ENCODE measurements at places on chromosomes 4 and X.

DNA sequence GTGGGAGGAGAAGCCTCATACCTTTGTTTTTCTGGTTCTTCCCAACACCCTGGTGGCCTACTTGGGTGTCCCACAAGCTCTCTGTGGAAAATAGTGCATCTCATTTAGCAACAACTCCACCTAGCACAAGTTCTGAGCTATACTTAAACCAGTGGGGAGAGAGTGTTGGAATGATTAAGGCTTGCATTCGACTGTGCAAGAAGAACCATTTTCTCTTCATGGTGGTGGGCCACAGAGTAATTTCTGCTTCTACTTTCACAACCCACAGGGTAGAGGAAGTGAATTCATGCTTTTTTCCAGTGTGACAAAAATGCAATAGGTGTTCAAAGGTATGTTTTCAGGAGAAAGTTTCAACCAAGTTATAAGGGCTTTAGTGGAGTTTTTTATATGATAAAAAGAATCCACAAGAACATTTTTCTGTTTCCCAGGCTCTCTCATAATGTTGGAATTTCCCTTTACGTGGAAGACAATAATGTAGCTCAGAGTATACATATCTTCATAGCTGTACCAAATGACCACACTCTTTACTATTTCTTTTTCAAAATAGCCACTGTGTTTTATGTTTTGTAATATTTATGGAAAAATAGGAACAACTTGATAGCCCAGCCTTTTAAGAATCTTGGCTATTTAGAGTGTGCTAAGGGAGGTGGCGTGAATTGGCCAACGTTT, 80.3 kb upstream of the HHIP start:
- DNase-seq, result no peak

DNA sequence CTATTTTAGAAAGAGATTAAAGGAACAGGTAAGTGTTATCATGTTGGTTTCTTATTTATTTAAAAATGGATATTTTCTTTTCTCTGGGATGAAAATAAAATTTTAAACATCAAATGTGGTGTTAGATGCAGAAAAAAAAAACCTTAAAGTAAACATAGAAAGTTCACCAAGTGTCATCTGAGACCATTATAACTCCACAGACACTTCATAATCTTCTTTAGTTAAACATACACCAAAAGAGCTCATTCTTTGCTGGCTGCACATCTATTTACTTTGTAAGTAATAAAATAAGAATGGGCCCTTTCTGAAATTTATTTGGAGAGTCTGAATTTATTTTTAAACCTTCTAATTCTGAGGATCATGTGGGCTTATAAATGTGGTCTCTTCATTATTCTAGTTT, 460.7 kb upstream of the CTSO start:
- DNase-seq, result no peak

- no peak for DNase-seq
These were observed 56.7 kb downstream of the MID1IP1 start for GRCh38 chrX:38857736-38858523.

- no peak for DNase-seq
These were observed 1082.0 kb downstream of the RAPGEF2 start for GRCh38 chr4:160184884-160185283.

GRCh38 chr4:81634766-81635549, 163.3 kb upstream of the RASGEF1B start:
- no peak for DNase-seq

DNA sequence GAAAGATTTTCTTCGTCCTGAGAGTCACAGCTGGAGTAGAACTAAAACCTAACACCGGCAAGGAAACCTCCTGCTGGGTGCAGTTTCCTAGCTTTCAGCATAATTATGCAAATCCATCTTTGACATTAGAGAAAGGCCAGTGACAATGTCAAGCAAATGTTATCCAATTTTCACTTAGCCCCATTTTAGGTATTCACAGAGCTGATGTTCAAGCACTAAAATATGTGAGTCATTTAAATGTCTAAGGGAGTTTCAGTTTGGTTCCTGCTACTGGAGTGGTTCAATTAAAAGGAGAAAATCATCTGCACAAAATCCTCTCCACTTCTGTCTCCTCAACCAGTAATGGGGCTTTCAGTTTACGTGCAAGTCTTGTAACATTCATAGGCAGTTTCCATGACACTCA, 37.1 kb upstream of the AMOT start:
- no peak for DNase-seq

GRCh38 chrX:19956306-19956705, 34.6 kb downstream of the BCLAF3 start:
- DNase-seq, result no peak

GRCh38 chrX:137550665-137551261, 15.2 kb upstream of the ZIC3 start:
- DNase-seq, result no peak

Data from foreskin fibroblast (primary cell).